ENCODE measurements at places on chromosomes 16 and 17.

GRCh38 chr16:22624800-22625533, 114.3 kb downstream of the NPIPB5 start:
- DNase-seq = no peak

- no peak for DNase-seq
Measured at GRCh38 chr17:75093548-75094158, 5.9 kb downstream of the SLC16A5 start.

DNA sequence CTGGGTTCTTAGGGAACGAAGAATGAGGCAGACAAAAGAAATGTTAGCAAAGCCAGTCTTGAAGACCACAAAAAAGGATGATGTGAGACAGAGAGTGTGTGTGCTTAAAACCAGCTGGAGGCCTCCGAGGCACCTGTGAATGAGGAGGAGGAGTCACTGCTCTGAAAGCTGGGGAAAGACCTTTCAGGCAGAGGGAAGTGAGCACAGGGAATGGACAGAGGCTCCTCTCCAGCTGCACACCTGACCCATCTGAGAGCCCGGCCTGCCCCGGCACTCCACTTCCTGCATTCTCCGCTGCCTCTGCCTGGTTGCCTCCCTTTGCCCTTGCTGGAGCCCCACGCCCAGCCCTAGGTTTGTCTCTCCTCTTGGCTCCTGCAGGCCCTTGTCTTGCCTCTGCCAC, 55.2 kb upstream of the SREBF1 start:
- DNase-seq = no peak

- peak; percentile 40 for DNase-seq
Measured at GRCh38 chr17:48055531-48056245, 7.5 kb downstream of the NFE2L1 start.

GRCh38 chr16:84497418-84498222, 6.8 kb downstream of the MEAK7 start:
- no peak for DNase-seq

GRCh38 chr16:83970430-83970815, 2.4 kb downstream of the NECAB2 start:
- no peak for DNase-seq

- no peak for DNase-seq
Measured at GRCh38 chr16:18050234-18050633, 286.3 kb downstream of the NPIPA8 start.

DNA sequence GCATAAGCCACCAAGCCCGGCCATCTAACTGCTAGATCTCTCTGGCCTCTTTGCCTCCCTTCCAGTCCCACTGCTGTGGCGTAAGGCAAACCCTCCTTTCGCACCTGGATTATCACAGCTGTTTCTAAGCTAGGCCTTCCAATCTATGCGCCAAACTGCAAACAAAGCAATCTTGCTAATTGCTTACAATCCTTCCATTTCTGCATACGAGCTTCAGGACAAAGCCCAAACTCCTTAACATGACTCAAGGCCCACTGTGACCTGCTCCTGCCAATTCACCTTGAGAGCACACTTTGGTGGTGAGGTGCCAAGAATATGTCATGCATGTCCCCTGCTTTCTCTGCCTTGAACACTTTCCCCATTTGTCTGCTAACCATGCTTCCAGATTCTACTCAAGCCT, 6.0 kb upstream of the ARL5C start:
- DNase-seq = no peak

DNA sequence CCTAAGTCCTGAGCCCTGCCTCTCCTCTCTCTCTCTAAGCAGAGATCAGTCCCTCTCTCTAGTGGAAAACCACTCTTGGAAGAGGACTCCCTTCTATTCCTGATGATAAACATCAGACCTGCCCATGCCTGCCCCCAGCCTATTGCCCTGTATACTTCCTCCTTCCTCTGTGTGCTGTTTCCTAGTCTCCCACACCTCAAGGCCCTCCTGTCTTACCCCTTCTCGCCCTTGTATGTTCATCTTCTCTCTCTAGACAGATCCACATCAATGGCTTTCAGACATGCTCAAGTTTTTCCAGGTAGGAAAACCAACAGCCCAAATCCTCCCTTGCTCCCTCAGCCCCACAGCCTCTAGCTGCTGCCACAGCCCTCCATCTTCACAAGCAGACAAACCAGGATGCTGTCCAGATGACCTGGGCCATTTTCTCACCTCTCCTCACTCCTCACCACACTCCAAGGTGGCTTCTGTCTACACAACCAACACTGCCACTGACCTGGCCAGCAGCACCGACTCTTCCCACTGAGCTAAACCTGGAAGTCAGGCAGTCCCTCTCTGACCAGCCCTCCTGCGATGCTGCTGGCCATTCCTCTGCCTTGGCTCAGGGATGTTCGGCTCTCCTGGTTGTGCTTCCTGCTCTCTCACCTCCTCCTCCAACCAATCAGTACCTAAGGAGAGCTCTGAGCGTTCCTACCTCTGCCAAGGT, 36.3 kb downstream of the MARF1 start:
- DNase-seq = no peak

GRCh38 chr17:2399572-2400473, 1.0 kb downstream of the MNT start:
- DNase-seq = peak; percentile 94

- no peak for DNase-seq
Measured at GRCh38 chr16:815861-816260, 15.3 kb upstream of the GNG13 start.

- DNase-seq = no peak
Measured at GRCh38 chr16:8120001-8120400, 470.3 kb downstream of the TMEM114 start.

DNA sequence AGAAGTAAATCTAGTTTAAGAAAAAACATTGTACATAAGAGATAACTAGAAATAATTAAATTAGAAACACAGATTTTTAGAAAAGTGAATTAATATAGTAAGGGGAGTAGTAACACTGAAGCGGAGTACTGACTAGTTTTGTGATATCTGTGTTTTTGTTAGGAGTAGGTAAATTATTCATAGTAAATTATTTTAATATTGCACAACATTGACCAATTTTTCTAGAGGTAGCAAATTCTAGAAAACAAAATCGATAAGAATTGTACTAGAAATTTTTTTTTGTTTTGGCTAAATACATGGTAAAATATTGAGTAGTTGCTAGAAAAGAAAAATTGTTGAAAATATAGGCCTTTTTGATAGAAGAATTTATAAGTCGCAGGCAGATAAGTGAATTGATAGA, 156.5 kb downstream of the CHD9 start:
- no peak for DNase-seq

GRCh38 chr17:76593384-76593826, 7.7 kb upstream of the ST6GALNAC2 start:
- no peak for DNase-seq

GRCh38 chr17:8832711-8833352, 33.7 kb upstream of the MFSD6L start:
- no peak for DNase-seq

GRCh38 chr16:52535076-52535475, 11.9 kb downstream of the TOX3 start:
- DNase-seq = no peak

- DNase-seq = peak; percentile 67
Measured at GRCh38 chr17:29138184-29138955, 41.8 kb downstream of the MYO18A start.

- no peak for DNase-seq
Measured at GRCh38 chr17:21689604-21690003, 2.7 kb upstream of the KCNJ18 start.

DNA sequence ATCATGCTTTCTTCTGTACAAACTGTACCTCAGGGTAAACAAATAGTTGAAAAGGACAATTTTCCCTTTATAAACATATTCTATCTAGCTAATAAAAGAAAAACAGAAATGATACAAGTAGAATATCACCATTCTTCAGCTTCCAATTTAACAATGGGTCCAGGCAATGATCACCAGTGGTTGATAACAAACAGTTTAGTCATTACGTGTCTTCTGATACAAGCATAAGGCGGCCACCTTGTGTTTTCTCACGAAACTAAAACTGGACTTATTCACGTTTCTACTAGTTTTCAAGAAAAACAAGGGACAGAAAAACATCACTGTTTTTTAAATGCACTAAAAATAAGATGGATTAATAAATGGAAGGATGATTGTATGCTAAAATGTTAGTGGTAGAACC, 58.3 kb downstream of the STH start:
- no peak for DNase-seq

DNA sequence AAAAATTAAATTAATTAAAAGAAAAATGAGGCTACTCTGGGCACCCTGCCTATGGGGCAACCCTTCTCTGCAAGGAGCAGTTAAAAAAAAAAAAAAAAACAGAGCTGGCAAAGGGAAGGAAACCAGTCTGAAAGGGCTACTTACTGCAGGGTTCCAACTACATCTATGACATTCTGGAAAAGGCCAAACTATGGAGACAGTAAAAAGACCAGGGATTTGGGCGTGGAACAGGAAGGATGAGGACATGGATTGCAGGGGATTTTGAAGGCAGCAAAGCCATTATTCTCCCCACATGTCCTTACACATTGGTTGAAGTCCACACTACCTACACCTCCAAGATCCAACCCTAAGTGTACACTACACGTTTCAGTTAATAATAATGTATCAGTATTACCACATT, 4.6 kb downstream of the RPH3AL start:
- DNase-seq = no peak

- DNase-seq = no peak
Measured at GRCh38 chr17:66960613-66961012, 3.9 kb upstream of the CACNG4 start.

GRCh38 chr16:57797526-57798266, 4.6 kb downstream of the KIFC3 start:
- no peak for DNase-seq

DNA sequence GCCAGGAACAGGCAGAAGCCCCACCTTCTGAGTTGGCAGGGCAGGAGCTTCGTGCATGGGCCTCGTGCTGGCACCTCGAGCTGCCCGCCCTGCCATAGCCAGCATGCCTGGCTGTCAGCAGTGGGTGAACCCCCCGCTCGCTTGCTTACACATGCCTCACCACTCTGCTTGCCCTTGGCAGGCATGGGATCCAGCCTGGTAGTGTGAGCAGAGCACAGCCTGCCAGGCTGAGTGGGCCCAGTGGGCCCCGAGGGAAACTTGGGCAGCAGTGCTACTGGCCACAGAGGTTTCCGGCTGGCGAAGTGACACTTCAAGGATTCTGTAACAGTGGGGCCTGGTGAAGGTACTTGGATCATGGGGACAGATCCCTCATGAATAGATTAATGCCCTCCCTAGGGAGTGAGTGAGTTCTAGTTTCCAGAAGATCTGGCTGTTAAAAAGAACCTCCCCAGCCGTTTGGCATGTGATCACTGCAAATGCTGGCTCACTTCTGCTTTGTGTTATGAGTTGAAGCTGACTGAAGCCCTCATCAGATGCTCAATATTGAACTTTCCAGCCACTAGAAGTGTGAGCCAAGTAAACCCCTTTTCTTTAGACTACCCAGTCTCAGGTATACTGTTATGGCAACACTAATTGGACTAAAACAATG, 114.7 kb downstream of the BCAS3 start:
- DNase-seq = no peak

DNA sequence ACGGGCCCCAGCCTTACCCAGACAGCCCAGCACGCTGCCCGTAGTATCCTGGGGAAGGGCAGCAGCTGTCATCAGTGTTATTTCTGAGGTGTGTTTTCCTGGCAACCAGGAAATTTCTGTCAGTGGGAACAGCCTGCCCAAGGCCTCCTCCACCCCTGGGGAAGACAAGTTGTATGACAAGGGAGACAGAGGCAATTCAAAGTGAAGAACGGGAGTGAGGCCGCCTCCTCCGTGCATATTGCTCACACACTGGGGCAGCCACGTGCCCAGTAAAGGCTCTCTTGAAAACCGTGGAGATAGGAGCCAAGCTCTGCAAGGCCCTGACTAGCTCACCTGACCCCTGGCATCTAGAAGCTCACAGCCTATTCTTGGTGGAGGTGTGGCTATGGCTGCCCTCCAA, 57.6 kb downstream of the RAI1 start:
- no peak for DNase-seq

GRCh38 chr16:1532081-1532760, 1.2 kb upstream of the TMEM204 start:
- no peak for DNase-seq

DNA sequence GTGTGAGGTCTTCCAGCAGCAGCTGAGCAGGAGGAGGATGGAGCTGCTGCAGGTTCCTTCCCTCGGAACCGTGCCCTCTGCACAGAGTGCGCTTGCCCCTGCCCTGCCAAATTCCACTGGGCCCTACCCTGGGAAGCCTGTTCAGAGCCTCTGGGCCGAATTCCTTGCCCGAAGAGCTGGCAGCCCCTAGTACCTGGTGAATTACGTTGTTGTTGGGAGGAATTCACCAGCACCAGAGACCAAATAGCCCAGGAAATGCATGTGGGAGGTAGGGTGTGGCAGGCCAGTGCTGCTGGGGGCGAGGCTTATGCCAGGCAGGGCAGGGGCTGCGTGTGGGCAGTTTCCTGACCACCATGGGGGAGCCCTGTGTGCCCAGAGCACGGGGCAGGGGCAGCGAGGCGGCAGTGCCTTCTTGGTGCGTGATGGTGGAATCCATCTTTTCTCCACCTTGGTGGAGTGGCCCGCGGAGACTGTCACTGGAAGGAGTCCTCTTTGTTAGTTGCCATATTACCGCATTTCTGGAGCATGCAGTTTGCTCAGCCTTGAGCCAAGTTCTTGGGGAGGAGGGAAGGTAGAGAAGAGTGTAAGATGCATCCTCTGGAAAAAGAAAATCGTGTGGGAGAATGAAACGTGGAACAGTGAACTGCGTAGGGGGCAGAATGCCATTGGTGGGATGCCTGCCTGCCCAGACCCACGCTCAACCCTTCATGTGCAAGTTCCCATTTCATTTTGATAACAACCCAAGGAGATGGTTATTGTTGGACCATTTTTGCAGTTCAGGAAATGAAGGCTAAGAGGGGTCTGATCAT, 2.3 kb downstream of the MRC2 start:
- DNase-seq = no peak

GRCh38 chr16:22665803-22666202, 148.2 kb upstream of the HS3ST2 start:
- DNase-seq = no peak

GRCh38 chr17:42683407-42684034, 1.2 kb downstream of the CNTNAP1 start:
- no peak for DNase-seq

DNA sequence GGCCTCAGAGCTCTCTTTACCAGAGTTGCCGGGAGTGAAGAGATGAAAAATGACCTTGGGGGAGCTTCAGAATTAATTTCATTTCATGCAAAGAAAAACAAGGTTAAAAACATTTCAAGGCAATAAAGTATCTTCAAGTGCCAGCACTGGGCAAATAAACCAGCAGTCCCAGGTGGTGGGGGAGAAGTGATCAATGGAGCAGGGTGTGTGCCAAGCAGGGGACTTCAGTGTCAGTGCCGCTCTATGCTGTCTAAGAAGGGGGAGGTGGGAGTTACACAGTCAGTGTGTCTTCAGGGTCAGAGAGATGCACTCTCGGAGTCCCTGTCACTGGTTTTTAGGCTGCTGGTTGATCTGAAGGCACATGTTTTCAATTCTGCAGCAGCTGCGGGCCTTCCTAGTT, 57.2 kb upstream of the MGAT5B start:
- DNase-seq = no peak

DNA sequence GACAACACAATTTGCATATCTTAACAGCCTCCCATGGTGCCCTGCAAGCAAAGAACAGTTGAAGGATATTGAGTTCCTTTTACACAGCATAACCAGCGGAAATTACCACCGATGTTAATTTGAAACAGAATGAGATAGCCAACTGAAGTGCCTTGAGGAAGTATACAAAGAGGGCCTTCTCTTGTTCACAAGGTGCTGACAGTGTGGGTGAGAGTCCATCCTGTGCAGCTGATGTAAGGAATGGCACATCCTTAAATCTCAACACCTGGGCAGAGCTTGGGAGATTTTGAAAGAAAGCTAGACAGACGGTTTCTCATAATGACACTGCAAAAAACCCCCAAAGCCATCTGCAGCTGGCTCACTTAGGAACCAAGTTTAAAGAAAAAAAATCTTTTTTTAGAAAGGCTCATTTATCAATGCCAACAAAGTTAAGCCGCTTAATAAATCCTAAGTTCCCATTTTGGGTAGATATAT, 818.6 kb downstream of the KCNJ2 start:
- DNase-seq = no peak

All from stimulated activated CD4-positive, alpha-beta T cell treated with anti-CD3 and anti-CD28 coated beads, TNF-alpha, amount 100 ng/mL, for 24 hours (primary cell).